ENCODE measurements at places on chromosomes 1 and 21. TPM values are rescaled to one million over a fixed set of nuclear protein-coding genes. Genes with fewer than 3 reads are reported as not detected.

MAP10 gene
- total RNA-seq: 0.45 TPM

TSEN15 gene
- 26.5 TPM for total RNA-seq

- no peak for DNase-seq
These were observed 374.9 kb upstream of the PBX1 start for GRCh38 chr1:164183854-164184635.

CASQ2 gene
- 29.9 TPM for total RNA-seq

- no peak for DNase-seq
These were observed 31.1 kb downstream of the EEIG2 start for GRCh38 chr1:108590957-108591356.

DNA sequence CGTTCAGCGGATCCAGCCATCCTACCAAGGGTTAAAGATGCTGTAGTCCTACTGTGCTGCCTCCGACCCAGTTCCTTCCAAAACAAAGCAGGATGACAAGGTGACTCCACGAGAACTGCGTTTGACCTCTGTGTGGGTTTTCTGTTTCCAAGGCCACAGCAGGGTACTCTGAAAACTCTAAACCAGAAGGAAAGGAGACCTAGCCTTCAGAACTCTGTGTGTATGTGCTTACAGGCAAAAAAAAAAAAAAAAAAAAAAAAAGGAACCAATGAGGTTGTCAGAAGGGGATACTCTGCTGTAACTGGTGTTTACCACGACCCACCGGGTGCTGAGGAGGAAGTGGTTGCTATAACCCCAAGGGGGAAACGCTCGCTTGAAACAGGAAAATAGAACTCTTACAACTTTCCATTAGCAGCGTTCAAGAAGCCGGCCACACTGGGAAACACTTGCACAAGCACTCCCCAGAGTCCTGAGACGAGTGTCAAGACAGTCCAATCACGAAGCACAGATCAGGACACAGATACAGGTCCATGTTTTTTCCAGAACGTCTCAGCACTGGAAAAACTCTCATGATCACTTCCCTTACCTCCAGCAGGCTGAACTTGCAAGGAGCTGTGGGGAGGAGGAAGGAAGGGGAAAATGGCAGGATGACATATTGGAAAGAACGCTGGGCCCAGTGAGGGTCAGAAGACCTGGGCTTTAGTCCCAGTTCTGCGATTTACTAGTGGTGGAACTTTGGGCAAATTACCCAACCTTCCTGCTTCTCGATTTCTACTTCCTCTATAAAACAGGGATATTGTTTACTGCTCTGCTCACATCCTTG lies 64.0 kb downstream of the ITPKB start:
- DNase-seq: peak; percentile 85

DNA sequence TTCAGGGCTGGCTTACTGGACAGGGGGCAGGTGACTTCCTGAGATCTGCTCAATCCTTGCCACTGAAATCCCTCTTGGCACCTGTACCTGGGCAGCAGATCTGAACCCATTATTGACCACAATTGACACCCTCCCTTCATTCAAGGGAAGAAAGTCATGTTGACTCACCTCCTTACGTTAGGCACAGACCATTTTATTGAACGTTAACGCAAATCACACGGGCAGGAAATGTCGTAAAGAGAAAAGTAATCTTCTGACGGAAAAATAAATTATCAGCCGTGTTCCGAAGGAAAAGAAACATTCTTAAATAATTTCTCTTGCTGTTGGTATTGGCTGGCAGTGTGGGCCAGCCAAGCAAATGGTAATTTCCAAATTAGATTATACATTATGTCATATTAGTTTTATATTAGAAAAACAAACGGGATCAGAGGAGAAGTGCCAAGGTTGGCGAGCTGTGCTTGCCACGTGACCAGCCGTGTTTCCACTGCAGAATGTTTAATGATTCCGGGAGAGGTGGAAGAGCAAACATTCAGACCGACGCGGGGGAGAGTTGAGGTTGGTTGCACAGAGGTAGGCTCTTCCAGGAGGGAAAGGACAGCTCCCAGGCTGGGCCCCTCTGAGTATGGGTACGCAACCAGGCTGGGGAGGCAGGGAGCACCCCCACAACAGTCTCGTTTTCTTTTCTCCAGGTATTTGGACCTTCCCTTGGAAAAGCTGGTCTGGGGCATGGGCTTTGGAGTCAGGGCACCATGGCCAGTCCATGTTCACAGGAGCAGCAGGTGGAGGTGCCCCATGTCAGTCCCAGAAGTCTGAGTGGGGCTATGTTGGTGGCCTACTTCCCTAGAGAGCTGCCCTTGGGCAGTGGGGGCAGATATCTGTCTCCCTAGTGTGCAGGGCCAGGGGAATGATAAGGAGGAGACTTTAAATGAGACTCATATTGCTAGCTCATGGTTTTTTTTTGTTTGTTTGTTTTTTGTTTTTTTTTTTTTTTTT lies 121.1 kb downstream of the FOXD2 start:
- peak; percentile 86 for DNase-seq

SH2D2A gene
- 19.9 TPM for total RNA-seq

PERM1 gene
- total RNA-seq: 0.43 TPM

DNA sequence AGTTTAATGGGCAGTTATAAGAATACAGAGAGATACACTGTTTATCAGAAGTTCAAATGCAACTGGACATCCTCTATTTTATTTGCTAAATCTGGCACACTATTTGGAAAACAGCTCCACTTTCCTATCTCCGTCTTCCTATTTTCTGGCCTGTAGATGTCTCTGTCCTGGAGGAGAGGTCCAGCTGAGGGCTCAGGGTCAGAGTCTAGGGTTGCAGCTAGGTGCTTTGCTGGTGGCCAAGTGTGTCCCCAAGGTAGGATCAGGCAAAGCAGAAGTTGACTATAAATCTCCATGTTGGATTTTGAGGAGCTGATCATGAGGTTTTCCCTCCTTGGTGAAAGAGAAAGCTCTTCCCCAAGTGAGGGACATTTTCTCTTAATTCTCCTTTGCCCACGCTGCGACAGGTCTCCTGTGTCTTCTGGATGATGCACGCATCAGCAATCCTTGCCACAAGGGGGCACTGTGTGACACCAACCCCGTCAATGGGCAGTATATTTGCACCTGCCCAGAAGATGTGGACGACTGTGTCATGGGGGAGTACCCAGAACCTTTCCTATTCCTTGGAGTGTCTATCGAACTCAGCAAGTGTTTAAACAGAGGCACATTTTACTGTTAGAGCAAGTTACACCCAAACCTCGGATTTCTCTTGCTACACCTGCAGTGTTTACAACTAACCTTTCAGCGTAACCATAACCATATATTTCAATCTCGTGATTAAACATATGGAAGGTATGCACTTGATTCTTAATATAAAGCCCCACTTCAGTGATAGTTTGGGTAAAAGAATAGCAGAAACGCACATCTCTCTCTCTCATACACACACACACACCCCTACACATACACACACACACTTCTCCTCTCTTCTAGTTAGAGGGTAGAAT lies 10.2 kb downstream of the ADAM30 start:
- peak; percentile 74 for DNase-seq

LUZP1 gene
- total RNA-seq: 19.3 TPM

- DNase-seq: no peak
These were observed 23.9 kb downstream of the RHBDL2 start for GRCh38 chr1:38917772-38918171.

EPHA2 gene
- total RNA-seq: 64.7 TPM

ACBD3 gene
- 35.0 TPM for total RNA-seq

VTCN1 gene
- total RNA-seq: not detected

KIF17 gene
- total RNA-seq: 1.5 TPM

NUP210L gene
- not detected for total RNA-seq

- peak; percentile 94 for DNase-seq
These were observed at the start of gene KCNH1 for GRCh38 chr1:211133836-211134669. Gene KCNH1, minus strand, starts transcription at chr1:211134148. Its CDS starts 203 bp downstream, at chr1:211133945.

- DNase-seq: no peak
These were observed 298.9 kb downstream of the KCNT2 start for GRCh38 chr1:196309386-196309785.

DNA sequence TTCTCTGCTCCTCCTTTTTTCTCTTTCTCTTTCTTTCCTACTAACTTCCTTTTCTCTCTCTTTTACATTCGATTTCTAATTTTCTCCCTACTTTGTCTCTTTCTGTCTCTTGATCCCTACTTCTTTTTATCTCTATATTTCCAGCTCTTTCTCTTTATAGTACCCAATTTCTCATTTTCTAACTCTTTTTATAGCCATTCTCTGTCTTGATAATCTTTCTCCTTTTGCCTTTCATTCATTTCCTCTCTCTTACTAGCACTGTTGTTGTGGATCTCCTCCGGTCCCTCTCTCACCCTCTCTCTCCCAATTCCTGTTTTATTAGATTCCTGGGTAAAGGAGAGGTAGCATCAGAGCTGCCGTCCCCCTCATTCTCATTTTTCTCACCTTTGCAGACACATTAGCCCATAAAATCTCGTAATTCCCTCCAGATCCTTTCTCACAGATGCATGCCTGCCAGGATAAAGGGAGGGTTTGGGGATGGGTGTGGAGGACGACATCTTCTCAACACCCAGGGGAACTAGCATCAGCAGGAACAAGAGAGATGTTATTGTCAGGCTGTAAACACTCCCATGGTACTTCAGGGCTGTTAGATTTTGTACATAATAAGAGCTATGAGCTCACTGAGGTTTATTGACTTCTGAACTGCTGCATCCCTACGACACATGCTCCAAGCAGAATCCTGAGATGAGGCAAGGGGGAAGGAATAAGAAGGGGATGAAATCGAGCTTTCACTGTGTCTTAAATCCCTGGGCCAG lies 159.0 kb upstream of the GALNT2 start:
- DNase-seq: no peak

FGR gene
- total RNA-seq: not detected

DNA sequence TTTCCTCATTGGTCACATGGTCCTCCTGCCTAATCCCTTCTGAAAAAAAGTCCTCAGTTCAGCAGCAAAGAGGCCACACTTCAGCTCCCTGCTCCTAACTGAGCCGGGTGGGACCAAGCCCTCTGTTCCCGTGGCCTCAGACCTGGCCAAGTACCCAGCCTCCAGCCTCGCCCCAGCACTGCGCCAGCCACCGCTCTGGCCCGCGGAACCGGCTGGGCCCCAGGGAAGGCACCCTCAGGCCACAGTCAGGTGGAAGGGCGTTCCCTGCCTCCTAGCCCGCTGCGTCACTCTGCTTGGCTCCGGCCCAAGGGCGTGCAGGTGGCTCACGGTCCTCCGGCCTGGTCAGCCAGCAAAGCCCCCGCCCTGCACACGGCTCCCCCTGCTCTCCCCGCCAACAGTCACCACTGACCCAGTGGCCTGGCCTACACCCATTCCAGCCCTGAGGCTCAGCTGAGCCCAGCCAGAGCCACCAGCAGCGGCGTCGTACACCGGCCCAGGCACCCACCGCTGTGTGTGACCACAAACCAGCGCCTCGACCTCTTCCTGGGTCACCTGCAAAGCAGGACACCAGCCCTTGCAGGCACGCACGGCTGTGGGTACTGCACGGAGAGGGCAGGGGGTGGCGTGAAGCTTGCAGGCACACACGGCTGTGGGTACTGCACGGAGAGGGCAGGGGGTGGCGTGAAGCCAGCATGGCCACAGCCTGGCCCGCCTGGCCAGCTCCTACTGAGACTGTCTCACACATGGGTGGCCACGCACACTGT lies 19.4 kb downstream of the NADK start:
- DNase-seq: peak; percentile 95

UBR4 gene
- total RNA-seq: 113 TPM

GRCh38 chr1:207818971-207819451 lies 67.2 kb downstream of the CD46 start:
- no peak for DNase-seq

PCP4L1 gene
- total RNA-seq: 17.6 TPM

ERG gene
- total RNA-seq: 8.8 TPM

GRCh38 chr1:13523780-13524477 lies 10.1 kb upstream of the LRRC38 start:
- no peak for DNase-seq

- DNase-seq: peak; percentile 36
These were observed 6.4 kb upstream of the PIGV start for GRCh38 chr1:26781206-26781825.

- no peak for DNase-seq
These were observed 40.5 kb upstream of the KRTAP19-8 start for GRCh38 chr21:31078796-31079195.

DNA sequence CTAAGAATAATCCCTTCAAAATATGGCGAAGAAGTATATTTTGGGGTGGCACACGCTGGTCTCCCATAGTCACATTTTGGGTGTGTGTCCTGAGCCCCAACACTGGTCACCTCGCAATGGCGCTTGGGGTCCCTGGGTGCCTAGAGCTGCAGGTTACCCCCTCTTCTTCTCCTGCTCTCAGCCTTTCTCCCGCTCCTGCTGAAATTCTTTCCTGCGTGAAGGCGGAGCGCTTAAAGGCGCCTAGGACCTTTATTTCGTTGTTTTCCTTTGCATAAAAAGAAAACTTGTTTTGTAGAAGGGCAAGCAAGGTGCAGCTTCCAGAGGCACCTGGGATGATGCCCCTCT lies 339 bp upstream of the PIK3CD start:
- no peak for DNase-seq

DNA sequence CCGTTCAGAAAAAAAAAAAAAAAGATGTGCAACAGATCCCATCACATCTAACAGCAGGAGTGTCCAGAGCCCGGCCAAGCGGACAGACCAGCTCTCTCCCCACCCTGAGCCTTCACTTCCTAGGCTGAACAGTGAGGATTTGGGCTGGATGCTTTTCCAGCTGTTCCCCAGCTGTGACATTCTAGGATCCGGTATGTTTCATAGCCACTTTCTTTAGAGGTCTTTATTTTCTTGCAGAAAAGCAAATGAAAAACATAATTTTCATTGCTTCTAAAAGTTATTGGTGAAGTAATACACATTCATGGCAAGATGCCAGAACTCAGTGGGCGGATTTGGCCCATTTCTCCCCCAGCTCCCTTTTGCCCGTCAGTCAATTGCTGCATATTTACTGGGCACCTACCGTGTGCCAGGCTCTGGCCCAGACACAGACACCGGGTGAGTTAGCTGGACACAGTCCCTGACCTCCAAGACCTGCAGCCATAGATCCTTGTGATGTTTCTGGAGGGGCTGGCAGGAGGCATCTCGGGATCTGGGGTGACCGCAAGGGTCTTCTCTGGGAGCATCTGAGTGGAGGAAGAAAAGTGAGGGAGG lies 213.7 kb upstream of the VAMP3 start:
- DNase-seq: peak; percentile 78

GRCh38 chr21:45248893-45249381 lies 38.8 kb downstream of the POFUT2 start:
- peak; percentile 45 for DNase-seq

- peak; percentile 57 for DNase-seq
These were observed at the start of gene ERICH3 for GRCh38 chr1:74673351-74674111. Gene ERICH3, minus strand, starts transcription at chr1:74673792. Its CDS starts 273 bp downstream, at chr1:74673519.

ILDR2 gene
- total RNA-seq: not detected

- DNase-seq: no peak
These were observed 99.5 kb upstream of the CD55 start for GRCh38 chr1:207221934-207222351.

GRCh38 chr1:11374748-11375110 lies 101.7 kb downstream of the UBIAD1 start:
- DNase-seq: no peak

DNA sequence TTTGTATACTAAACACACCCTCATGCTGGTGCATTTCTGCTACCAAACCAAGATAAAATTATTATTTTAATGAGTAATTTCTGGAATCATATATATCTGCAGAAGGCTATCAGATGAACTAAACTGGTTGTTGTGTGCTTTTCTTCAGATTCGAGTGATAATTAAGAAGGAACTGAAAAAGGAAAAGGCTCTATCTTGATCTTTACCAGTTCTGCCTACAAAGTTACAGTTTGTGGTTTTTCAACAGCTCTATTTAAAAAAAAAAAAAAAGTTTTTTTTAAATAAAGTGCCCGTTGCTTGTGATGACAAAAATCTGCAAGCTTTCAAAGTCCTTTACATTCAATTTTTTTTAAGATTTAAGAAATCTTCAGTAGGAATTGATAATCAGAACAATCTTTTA lies 13.6 kb downstream of the DENND1B start:
- DNase-seq: no peak

UBE2U gene
- total RNA-seq: not detected

AK5 gene
- total RNA-seq: not detected

All from stomach (tissue), 19 donors.